ENCODE measurements at places on chromosomes 7 and 10. TPM values are rescaled to one million over a fixed set of nuclear protein-coding genes. Genes with fewer than 3 reads are reported as not detected.

The CHST3 gene
- not detected for total RNA-seq

The FAM13C gene
- not detected for total RNA-seq

The RBP4 gene
- not detected for total RNA-seq

DNA sequence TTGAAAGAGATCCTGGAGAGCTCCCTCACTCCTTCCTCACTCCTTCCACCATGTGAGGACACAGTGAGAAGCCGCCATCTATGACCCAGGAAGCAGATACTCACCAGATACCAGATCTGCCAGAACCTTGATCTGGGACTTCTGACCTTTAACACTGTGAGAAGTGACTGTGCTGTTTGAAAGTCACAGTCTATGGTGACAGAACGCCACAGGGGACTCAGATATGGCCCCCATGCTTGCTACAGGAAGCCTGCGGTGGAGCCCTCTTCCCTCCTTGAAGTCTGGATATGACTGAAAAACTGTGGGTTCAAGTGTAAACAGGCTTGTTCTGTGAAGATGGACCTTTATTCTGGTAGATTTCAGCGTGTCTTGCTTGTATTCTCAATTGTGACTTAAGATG, 297.8 kb downstream of the KLF6 start:
- no peak for DNase-seq

DNA sequence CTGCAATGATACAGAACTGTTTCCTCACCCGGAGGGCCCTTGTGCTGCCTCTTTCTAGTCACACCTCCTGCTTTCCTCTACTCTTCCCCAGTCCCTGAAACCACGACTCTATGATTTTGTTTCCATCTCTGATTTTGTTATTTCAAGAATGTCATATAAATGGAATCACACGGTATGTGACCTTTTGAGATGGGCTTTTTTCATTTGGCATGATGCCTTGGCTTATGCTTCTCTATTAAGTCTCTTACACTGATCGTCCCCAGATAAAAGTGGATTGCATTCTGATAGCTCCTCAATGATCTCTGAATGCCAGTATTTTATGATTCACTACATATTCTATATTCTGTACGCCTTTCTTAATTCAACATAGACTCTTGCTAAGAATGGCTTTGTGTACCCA, 78.2 kb downstream of the GALNT11 start:
- no peak for DNase-seq

GRCh38 chr7:134799377-134799776, 19.9 kb downstream of the CALD1 start:
- no peak for DNase-seq

- no peak for DNase-seq
Observed at GRCh38 chr10:101666083-101666482, 28.9 kb downstream of the FBXW4 start.

- DNase-seq, result no peak
Observed at GRCh38 chr7:113664867-113665266, 253.9 kb downstream of the PPP1R3A start.

DNA sequence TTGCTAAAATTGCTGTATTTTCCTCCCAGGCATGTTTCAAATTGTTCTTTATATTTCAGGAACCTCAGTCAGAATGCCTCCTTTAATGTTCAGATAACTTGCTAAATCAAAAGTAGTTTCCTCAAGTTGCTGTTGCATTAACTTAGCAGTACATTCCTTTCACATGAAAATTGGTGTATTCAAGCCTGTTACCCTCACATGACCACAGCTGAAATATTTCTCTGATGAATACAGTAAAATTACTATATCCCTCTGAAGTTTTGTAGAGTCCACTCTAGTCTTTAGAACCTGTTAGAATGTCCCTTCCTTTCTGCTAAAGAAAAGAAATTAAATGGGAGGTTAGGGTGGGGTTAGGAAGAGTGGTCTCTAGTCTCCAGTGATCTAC, 24.5 kb upstream of the C1GALT1 start:
- no peak for DNase-seq

DNA sequence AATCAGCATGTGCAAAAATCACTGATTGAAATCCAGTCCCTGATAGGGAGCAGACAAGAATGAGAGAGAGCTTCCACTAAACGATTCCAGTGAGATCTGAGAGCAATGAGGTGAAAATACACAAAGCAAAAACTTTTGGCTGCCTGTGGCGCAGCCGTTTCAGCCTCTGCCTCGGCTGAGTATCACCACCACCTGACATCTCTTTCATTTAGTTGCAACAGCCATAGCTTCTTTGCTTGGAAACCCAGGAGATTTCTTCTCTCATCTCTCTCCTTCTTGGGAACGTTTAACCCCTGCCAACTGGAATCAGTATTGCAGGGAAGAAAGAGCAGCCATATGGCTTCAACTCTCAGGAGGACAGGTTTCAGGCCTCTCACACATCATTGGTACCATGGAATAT, 237.3 kb upstream of the AGK start:
- no peak for DNase-seq

GRCh38 chr7:44067064-44067951, 1.9 kb upstream of the PGAM2 start:
- DNase-seq, result no peak

DNA sequence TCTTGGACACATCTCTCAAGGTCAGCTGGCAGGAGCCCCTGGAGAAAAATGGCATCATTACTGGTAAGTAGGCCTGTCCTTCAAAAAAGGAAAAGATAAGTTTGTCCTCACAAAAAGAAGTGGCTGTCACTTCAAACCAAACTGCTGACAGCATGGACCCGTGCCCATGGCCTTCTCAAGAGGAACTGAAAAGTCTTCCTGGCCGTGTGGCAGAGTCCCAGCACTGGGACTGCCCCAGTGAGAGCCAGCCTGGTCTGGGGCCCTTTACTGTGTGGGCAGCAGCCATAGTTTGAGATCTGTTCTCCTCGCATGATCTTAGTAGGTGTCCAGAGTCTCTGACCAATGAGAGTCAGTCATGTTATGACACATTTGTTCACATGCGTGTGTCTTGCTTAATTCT, 614.2 kb upstream of the FOXK1 start:
- DNase-seq, result no peak

GRCh38 chr10:100662067-100662466, 83.3 kb upstream of the PAX2 start:
- no peak for DNase-seq

DNA sequence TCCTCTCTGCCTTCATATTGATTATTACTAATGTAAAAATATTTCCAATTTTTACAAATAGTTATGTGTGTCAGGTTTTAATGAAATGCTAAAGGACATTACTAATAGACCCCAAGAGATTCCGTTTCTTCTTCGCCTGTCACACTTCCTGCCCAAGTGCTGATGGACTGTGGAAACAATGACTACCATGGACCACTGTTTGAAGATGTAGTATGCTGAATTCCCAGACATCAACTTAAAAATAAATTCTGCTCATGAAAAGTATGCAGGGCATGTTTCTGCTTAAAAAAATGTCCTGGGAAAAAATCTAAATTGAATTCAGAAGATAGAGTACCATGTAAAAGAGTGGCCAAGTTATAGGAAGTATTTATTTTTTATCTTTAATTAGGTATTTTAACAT, 52.1 kb downstream of the ST7 start:
- DNase-seq, result no peak

All from naive thymus-derived CD8-positive, alpha-beta T cell (primary cell).